ENCODE measurements at places on chromosomes 2 and 18.
A peak's percentile ranks its signal among the peaks of the same experiment; 100 is the strongest.

- DNase-seq, result no peak
These were observed 21.8 kb downstream of the ERFE start for GRCh38 chr2:238180554-238180953.

DNA sequence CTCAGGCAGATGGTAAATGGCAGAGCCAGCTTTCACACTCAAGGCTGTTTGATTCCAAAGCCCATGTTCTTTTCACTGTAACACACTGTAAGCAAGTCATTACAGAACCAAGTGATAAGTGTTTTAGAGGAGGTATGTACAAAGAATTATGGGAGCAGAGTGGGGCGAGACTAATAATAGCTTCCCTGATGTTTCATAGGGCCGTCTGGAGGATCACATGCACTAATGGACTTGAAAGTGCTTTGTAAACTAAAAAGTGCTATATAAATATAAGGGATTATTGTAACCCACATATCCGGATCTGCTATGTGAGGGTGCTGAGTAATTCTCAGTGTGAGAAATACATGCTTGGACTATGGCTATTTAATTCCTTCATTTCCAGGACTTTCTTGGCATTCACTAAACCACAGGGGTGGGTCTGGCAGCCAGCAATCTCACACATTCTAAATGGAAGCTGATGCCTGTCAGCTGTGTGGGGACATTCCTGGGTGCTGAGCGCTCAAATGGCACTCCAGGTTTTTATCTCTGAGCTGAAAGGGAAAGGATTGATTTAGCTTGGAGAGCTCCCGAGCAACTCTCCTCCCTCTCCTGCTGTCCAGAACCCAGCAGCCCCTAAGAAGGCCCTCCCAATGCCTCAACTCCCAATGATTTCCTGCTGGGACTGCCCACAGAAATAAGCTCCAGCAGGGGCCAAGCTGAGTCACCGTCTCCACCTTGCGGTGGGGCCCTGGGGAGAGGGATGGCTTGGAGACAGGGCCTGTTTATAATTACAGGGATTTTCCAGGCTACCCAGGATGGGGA lies 222.8 kb downstream of the SOX11 start:
- DNase-seq, result no peak

DNA sequence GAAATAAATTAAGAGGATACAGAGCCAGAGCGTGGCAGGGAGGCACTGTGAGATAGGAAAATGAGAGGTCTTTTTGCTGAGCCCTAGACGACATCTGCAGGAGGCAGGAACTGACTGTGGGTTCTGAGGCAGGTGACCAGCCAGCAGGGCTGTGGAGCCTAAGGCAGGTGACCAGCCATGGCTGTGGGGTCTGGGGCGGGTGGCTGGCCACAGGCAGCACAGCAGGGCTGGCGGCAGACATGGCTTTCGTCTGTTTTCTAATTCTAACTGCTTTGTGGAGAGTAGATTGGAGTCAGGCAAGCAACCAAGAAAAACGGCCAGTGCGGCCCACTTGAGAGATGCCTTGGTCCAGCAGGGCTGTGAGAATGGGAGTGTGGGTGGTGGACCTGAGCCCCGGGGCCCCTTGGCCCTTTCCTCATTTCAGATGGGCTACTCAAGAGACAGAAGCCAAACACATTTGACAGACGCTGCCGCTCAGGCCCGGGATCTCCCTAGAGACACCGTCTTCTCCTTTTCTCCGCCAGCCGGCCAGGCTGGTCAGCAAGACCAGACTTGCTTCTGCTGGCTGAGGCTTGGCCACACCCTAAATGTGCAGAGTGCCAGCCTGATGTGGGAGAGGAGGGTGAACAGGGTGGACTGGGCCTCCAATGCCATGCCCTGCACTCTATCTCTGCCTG lies 19.7 kb upstream of the GNAL start:
- DNase-seq, result no peak

DNA sequence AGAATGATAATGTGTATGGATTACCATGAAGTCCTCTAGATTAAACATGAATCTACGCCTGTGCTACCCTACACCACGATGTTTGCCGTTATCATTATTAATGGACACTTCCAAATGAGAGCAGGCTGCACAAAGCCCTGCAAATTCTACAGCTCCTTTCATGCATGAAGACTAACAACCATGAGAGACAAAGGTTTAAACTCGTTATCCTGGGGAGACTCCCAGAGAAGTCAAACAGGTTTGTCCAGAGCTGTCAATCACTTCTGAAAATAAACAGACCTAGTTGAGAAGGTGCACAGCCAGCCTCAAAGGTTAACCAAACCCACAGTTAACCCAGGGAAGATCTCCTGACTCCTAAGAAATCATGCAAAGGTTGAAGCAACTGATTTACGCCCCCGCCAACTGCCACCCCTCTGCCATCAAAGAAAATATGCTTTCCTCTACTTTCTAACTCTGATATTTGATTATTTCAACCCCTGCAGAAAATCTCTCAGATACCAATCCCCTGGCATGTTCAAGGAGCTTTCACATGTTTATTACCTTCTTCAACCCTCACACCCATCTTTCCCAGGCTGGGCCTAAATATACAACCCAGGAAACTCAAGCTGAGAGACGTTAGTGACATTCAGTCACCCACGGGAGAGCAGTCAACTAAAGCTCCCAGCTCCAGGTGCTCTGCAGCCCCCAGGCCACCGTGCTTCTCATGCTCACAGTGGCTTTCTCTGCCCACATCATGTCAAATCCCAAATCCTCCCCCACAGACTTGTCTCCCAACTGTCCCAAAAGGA lies 35.9 kb downstream of the MYO5B start:
- DNase-seq, result no peak

- no peak for DNase-seq
These were observed 15.5 kb downstream of the HDLBP start for GRCh38 chr2:241300000-241300399.

GRCh38 chr2:28594000-28594331 lies 98.1 kb downstream of the PLB1 start:
- no peak for DNase-seq

GRCh38 chr2:156332534-156333273 lies at the start of gene NR4A2:
Gene NR4A2, minus strand, starts transcription at chr2:156332721. Its CDS starts 2,535 bp downstream, at chr2:156330186.
- peak; percentile 97 for DNase-seq

DNA sequence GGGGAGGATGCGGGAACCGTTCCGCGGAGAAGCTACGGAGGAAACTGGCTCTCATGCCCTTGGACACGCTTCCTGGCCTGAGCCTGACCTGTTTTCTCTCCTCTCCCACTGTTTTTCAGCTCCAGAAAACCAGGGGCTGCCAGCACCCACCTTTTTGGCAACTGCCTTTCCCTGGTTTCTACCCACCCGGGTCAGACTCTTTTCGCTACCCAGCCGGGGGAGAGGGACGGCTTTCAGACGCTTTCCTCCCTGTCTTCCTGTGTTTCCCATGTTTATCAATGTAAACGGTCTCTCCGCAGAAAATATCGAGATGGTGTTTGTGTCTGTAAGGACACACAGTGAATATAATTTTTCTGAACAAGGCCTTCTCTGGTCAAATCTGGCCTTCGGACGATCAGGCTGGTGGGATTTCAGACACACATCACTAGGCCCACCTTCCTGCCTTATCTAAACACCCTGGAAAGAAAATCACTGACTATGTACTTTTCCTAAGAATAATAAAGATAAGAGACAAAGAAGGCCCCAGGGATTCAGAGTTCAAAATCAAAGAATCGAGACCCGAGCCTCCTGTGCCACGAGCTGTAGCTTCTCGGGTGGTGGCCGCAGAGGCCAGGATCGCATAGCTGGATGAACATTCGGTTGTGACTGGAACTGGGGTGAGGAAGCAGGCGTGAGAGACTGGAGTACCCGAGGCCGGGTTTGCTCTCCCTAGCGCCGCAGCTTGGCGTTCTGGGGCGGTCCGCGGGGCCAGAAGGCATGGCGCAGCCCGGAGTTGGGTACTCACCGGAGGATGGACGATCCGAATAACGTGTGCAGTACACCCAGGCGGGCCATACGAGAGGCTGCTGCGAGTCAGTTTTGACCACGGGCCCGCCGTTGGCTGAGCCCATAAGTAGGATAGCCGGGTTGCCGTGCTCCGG lies 1.7 kb downstream of the EN1 start:
- DNase-seq, result no peak

DNA sequence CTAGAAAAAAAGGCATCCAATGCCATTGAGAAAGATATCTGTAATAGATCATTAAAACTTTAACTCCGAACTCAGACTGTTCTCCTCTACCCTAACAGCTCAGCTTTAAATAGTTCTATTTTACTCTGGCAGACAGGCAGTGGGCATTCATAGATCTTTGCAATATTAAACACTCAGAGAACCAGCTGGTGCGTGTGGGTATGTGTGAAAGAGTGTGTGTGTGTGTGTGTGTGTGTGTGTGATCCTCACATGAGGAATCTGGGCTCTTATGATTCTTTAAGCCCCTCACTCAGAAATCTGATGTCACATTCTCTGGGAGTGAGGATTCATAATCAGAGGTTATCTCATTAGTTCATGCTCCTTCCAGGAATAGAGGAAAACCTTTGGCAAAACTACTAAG lies 144.3 kb downstream of the KCNH7 start:
- DNase-seq, result no peak

GRCh38 chr2:146764301-146764700 lies 1080.5 kb upstream of the ACVR2A start:
- no peak for DNase-seq

- DNase-seq, result no peak
These were observed 18.0 kb downstream of the TBR1 start for GRCh38 chr2:161434118-161434517.

- DNase-seq, result no peak
These were observed 139.7 kb downstream of the INO80D start for GRCh38 chr2:205946226-205946625.

DNA sequence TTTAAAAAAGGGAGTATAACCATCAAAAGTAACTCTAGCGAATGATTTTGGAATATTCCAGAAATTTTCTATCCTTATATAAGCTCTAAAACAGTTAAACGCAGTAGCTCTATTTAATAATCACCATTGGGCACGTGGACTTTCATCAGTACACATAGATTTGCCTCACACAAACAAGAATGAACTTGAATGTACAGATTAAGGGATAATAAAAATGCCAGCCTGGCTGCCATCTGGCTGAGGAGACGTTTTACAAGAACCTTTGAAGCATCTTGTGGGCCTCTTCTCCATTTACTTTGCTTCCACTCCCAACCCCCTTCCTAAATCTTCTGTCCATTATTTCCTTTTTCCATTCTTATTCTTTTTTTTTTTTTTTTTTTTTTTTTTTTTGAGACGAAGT lies 47.2 kb downstream of the AGAP1 start:
- no peak for DNase-seq

- DNase-seq, result no peak
These were observed 66.6 kb upstream of the GPC1 start for GRCh38 chr2:240368781-240369331.

- DNase-seq, result no peak
These were observed 69.9 kb upstream of the ZBTB14 start for GRCh38 chr18:5365443-5365842.

DNA sequence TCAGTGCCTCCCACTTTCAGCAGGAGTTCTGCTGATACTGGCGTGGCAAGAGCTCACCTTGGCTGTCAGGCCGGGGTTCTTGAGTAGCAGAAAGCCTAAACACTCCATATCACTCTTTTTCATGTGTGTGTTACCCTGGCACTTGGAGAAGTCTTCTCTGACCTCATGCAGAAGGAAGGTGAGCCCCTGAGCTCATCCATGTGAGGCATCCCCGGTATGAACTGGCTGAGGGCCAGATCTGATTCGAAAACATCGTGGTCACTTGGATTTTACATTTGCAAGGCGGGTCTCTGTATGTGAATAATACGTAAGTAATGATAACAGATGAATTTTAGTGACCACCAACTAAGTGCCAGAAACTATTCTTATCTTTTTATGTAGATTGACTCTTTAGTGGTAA lies 93.6 kb downstream of the RAPGEF4 start:
- no peak for DNase-seq

DNA sequence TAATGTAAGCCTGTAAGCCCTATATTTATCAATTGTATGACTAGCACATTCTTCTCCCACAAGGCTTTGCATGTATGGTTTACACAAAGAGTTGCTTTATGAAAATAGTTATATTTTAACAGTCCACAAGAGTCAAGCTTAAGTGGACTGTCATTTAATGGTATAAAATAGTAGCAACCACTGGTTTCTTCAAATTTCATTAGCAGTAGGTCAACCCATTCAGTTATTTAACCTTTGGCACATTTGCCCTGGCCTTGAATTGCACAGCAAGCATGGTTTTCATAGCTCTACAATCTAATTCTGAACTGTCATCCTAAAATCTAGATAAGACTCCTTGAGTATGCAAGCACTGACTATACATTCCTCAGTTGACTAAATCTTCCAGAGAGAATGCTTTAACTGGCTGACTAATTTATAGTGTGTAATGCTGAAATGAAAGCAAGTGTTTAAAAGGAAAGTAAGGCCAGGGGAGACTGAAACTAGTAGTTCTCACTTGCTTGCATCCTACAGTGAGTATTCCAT lies 1.8 kb downstream of the DPP4 start:
- DNase-seq, result no peak

GRCh38 chr2:133526530-133527300 lies 41.5 kb downstream of the NCKAP5 start:
- no peak for DNase-seq

DNA sequence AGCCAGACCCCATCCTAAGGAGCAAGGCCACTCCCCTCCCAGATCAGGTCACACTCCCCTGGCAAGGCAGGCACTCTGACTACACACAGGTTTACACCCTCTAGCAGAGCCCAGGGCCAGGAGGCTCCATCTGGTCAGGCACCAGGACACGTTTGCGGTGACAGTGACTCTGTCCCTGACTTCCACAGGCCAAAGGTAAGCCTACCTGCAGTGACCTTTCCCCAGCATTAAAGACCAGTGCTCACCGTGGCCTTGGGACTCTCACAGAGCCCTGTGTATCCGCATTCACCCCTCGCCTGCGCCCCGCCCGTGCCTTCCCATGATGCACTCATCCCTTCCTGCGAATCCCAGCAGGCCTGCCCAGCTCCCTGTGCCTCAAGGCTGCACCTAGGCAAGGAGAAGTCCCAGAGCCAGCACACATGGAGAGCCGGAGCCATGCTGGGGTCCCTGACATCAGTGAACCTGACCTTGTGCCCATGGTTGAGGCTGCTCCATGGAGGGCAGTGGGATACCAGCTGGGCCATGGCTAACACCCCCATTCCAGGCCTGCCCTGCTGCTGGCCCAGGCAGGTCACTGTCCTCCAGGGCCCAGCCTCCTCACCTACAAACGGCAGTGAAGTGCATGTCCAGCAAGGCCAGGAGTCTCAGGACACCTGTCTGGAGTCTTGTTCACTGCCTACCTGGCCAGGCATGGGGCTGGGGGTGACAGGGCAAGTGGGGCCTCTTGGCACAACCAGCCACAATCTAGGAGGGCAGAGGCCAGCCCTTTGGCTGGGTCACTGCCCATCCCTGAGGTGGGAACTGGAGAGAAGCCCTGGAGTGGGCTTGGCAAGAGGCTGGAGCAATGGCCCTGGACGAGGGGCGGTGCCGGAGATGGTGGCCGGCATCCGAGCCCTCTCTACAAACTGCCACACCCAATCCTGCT lies 3.0 kb downstream of the NEURL3 start:
- no peak for DNase-seq

DNA sequence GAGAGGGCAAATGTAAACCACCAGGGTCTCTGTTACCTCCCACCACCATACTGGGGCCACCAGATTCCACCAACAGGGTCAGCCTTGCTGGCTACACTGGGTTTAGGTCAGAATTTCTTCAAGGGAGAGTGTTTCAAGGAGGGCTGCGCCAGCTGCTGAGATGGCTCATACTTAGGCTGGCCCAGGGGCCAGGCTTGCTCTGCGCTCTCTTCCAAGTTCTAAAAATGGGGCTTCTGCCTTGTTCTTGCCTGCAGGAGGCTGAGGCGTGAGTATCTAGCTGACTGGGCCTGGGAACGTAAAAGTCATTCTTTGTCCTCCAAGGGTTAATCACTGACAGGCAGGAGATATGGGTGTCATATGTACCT lies 28.1 kb downstream of the MRPL33 start:
- DNase-seq, result no peak

- DNase-seq, result no peak
These were observed 97.9 kb downstream of the ACKR3 start for GRCh38 chr2:236667526-236667925.

Measured in immature natural killer cell (primary cell).